Panc1 (cell line): ENCODE measurements at places on chromosomes 11 and 22. TPM values are rescaled to one million over a fixed set of nuclear protein-coding genes. Genes with fewer than 3 reads are reported as not detected.

- no peaks in the 10 kb centered on the region for H3K36me3 ChIP-seq
- H3K27me3 ChIP-seq, result peaks cover 18% of the 10 kb centered on the region
- H3K4me1 ChIP-seq, result no peaks in the 10 kb centered on the region
- no peak overlapping the region for H3K4me3 ChIP-seq
Measured at GRCh38 chr11:31884080-31884479, 73.0 kb upstream of the PAX6 start.

DNA sequence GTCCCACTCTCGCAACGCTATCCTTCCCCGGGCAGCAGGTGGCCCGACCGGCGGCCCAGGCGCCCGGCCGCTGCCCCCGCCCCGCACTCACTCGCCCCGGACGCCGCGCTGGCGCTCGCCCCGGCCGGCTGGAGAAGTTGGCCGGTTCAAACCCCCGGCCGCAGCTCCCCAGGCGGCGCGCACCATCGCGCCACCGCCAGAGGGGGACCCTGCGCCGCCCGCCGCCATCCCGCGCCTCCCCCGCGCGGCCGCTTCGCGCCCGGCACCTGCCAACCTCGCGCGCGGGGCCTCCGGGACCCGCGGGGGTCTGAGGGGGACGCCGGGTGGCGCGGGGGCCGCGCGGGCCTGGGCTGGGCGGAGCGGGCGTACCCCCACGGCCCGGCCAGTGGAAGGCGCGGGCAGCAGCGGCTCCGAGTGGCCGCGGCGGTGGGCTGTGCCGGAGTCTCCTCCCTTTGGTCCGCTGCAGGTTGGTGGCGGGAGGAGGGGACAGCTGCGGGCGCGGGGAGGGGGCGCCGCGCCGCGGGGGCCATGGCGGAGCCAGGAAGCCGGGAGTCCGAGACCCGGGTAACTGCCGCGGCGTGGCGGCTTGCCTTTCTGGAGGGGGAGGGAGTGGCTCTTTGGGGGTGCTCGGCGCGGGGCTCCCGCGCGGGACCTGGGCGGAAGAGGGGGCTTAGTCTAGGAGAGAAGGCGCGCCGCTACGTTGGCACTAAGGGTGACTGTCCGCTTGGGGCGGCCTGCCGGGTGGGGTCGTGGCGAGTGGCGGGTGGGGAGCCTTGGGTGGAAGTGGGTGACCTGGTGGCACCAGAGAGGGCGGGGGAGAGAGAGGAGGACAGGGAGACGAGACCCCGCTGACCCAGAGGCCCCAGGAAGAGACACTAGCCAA, at the start of the genes MPST and TST:
Gene MPST, plus strand, starts transcription at position 434 of the 883 bp plus-strand sequence. Its CDS starts 95 bp downstream, at position 529.
Gene TST, minus strand, starts transcription at position 139 of the 883 bp plus-strand sequence. CDS start 715 bp downstream, outside the sequence.
- peak within 1 kb of the TSS; percentile 71 for H3K27ac ChIP-seq
- H3K4me1 ChIP-seq, result 0 out of 2 replicates have a peak, but pooled peaks cover 2% of the 10 kb centered on the region
- no peaks in the 10 kb centered on the region for H3K36me3 ChIP-seq
- no peaks in the 10 kb centered on the region for H3K27me3 ChIP-seq
- DNase-seq, result no peak

The C22orf42 gene
- total RNA-seq, result not detected

DNA sequence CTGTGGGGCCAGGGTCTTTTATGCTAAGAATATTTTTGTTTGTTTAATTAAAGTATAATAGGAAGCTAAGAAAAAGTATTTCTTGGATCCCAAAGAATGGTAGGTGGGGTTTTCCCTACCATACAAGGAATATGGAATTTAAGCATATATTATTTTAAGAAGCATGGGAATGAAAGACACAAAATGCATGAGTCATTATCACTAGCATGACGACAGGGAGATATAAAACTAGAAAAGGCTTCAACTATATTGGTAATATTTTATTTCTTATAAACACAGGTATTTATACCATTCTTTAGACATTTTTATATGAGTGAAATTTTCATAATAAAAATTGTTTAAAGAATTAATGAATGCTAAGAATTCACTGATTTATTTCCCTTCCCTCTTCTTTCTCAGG, 39.3 kb upstream of the SOX6 start:
- no peak overlapping the region for H3K4me3 ChIP-seq
- H3K27me3 ChIP-seq, result no peaks in the 10 kb centered on the region
- DNase-seq, result no peak
- no peak overlapping the region for H3K27ac ChIP-seq

The OR51E2 gene
- total RNA-seq, result not detected

The C11orf91 gene
- total RNA-seq, result 1.3 TPM

- no peak for DNase-seq
- no peaks in the 10 kb centered on the region for H3K4me1 ChIP-seq
- peaks cover 3% of the 10 kb centered on the region; the same call in 1 of the 2 replicates for H3K27me3 ChIP-seq
- H3K36me3 ChIP-seq, result no peaks in the 10 kb centered on the region
- no peak overlapping the region for H3K4me3 ChIP-seq
- no peak overlapping the region for H3K27ac ChIP-seq
Measured at GRCh38 chr11:13939961-13940906, 22.3 kb upstream of the SPON1 start.

The MAPK8IP2 gene
- total RNA-seq, result 38.4 TPM

GRCh38 chr22:37552524-37553163, 7.6 kb upstream of the CDC42EP1 start:
- H3K36me3 ChIP-seq, result no peaks in the 10 kb centered on the region
- H3K4me3 ChIP-seq, result no peak overlapping the region
- no peak overlapping the region for H3K27ac ChIP-seq
- H3K27me3 ChIP-seq, result no peaks in the 10 kb centered on the region

GRCh38 chr22:41377846-41378245, 3.9 kb upstream of the TEF start:
- H3K4me1 ChIP-seq, result peaks cover 10% of the 10 kb centered on the region
- H3K27ac ChIP-seq, result no peak overlapping the region

DNA sequence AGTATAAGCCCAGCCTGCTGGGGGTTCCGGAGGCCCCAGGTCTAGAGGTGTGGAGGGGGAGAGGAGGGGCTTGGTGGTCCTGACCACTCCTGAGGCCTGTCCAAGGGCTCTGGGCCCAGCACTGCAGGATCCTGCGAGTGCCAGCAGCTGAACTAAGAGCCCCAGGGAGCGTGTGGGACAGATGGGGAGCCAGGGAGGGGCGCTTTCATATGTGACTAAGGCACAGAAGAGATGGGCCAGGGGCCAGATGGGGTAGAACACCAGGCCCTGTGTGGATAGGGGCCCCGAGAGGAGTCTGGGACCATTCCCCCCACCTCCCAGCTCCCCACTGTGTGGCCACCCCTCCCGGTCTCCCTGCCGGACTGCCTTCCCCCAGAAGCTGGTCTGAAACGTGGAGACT, 18.4 kb downstream of the MAFF start:
- H3K27me3 ChIP-seq, result no peaks in the 10 kb centered on the region
- no peak overlapping the region for H3K4me3 ChIP-seq
- H3K4me1 ChIP-seq, result peaks cover 25% of the 10 kb centered on the region
- peak overlapping the region; percentile 85; the same call in 1 of the 2 replicates for H3K27ac ChIP-seq
- H3K36me3 ChIP-seq, result no peaks in the 10 kb centered on the region

GRCh38 chr22:47618180-47619010, 855.9 kb downstream of the TBC1D22A start:
- H3K4me3 ChIP-seq, result no peak overlapping the region
- DNase-seq, result no peak
- H3K36me3 ChIP-seq, result no peaks in the 10 kb centered on the region
- H3K27me3 ChIP-seq, result no peaks in the 10 kb centered on the region
- H3K27ac ChIP-seq, result no peak overlapping the region
- no peaks in the 10 kb centered on the region for H3K4me1 ChIP-seq

DNA sequence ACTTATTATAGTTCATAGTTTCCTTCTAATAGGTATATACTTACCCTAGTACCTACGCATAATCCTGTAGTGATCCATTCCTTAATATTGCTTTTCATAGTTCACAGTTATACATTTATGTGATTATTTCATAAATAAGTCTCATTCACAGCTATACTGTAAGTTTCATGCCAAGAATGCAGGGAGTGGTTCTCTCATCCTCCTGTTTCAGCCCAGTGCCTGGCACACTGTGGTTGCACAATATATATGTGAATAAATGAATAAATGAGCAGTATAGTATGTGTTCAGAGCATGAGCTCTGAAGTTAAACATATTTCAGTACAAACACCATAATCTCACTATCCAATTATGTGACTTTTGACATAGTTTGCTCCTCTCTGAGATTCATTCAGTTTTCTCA, 115.8 kb downstream of the MAML2 start:
- DNase-seq, result no peak
- H3K36me3 ChIP-seq, result no peaks in the 10 kb centered on the region
- no peak overlapping the region for H3K27ac ChIP-seq
- no peak overlapping the region for H3K4me3 ChIP-seq

The MYO18B gene
- not detected for total RNA-seq

DNA sequence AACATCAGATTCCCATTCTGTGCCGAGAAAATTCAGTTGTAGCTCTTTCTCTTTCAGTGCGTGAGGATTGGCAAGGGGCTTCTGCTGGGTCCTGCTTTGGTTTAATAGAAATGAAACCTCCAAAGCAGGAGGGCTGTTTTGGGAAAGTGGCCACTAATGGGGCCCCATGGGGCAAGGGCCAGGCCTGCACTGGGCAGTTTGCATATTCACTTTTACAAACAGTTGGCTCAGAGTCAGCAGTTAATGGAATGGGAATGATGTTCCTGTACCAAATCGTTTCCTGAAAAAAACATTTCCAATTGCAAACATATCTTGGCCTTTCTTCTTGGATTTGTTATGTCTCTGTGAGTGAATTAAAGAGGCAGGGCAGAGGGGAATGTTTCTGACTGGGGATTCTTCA, 92.1 kb downstream of the PARVA start:
- H3K36me3 ChIP-seq, result no peaks in the 10 kb centered on the region
- DNase-seq, result no peak
- no peaks in the 10 kb centered on the region for H3K27me3 ChIP-seq

GRCh38 chr22:32324505-32325415, 32.9 kb upstream of the RFPL3 start:
- H3K27ac ChIP-seq, result no peak overlapping the region
- no peak for DNase-seq
- H3K4me3 ChIP-seq, result no peak overlapping the region
- H3K4me1 ChIP-seq, result no peaks in the 10 kb centered on the region
- H3K36me3 ChIP-seq, result no peaks in the 10 kb centered on the region

The RAB39A gene
- 3.3 TPM for total RNA-seq

The MMP7 gene
- 2.7 TPM for total RNA-seq

DNA sequence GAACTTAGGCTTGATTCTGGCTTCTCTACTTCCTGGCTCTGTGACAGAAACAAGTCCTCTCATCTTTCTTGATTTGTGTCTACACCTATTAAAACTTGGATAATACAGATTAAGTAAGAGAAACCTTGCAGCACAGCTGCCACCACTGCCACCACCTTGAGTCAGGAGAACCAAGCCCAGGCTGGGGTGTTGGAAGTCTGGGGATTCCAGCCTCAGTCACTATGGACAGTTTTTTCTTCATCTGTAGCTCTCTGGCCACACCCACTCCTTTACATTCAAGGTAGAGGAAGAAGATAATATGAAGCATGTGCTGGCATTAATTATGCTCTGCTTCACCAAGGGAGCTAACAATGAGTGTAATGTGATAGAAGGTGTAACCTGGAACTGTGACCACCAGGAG, 75.7 kb downstream of the RELT start:
- H3K4me3 ChIP-seq, result no peak overlapping the region
- H3K27ac ChIP-seq, result no peak overlapping the region
- no peaks in the 10 kb centered on the region for H3K36me3 ChIP-seq
- no peak for DNase-seq

DNA sequence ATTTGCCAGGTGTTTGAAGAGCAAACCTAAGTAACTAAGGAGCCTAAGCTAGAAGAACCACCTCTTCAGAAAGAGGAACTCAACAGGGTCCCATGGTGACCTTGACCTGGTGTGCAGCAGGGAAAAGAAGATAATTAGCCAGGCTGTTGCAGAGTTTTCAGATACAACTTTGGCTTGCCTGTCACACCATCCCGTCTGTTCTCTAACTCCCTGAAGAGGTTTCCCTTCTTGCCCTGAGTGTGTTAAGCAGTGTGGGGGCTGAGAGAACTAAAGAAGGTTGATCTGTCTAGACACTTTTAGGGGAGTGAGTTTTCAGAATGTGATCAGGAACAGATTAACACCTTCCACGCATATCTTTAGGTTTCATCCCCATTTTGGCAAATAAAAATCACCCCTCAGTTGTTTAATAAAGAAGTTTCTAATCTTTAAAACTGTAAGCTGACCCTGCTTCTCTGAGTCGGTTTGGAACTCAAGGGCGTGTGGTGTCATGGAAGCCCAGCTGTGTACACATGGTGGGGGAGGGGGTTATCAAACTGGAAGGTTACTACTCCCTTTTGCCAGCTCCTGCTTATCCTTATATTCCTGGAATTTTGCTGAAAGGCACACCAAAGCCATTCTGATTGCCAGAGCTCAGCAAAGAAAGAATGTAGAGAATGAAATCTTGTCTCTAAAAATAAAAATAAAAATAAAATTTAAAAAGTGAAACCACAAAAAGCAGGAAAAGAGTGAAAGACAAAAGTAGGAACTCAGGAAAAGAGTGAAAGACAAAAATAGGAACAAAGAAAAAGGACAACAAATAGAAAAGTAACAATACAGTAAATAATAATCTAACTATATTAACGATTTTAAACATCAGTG, 70.2 kb downstream of the DBX1 start:
- no peaks in the 10 kb centered on the region for H3K4me1 ChIP-seq
- no peak overlapping the region for H3K27ac ChIP-seq
- H3K27me3 ChIP-seq, result no peaks in the 10 kb centered on the region
- no peaks in the 10 kb centered on the region for H3K36me3 ChIP-seq
- H3K4me3 ChIP-seq, result no peak overlapping the region
- DNase-seq, result no peak

GRCh38 chr11:112620621-112621394, 340.4 kb upstream of the NCAM1 start:
- no peaks in the 10 kb centered on the region for H3K27me3 ChIP-seq
- no peak for DNase-seq
- no peaks in the 10 kb centered on the region for H3K36me3 ChIP-seq
- H3K4me1 ChIP-seq, result no peaks in the 10 kb centered on the region
- no peak overlapping the region for H3K27ac ChIP-seq

DNA sequence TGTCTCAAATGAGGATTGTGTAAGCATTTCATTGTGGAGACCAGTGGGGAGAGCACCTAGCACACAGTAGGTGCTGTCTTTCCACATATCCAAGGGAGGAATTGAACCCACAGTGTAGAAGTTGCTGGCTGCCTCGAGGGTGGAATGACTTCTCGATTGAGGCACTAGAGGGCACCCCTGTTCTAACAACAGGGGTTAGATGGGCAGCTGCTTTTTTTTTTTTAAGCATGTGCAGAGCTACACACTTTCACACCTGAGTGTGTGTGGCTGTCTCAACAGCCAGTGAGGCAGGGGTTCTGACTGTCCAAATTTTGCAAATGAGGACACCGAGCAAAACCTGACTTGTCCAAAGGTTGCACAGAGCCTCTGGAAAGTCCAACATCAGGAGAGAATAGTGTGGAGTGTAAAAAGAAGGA, 118.2 kb upstream of the CRYBB3 start:
- no peaks in the 10 kb centered on the region for H3K36me3 ChIP-seq
- H3K27me3 ChIP-seq, result no peaks in the 10 kb centered on the region
- H3K4me1 ChIP-seq, result no peaks in the 10 kb centered on the region
- H3K27ac ChIP-seq, result no peak overlapping the region
- DNase-seq, result peak; percentile 17

DNA sequence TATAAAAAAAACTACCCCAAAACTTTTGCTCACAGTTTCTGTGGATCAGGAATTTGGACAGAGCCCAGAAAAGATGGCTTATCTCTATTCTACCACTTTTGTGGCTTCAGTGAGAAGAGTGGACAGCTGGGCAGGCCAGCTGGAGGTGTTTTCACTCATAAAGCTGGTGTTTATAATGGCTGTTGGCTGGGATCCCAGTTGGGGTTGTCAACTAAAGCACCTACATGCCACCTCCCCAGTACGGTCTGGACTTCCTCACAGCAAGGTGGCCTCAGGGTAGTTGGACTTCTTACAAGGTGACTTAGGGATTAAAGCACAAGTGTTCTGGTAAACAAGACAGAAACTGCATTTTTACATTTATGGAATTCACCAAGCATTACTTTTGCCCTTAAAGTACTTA, 171.0 kb downstream of the NELL1 start:
- no peaks in the 10 kb centered on the region for H3K4me1 ChIP-seq
- H3K4me3 ChIP-seq, result no peak overlapping the region
- H3K27ac ChIP-seq, result no peak overlapping the region

The OSBPL5 gene
- 20.2 TPM for total RNA-seq
